Globus pallidus (tissue), 1 donor: ENCODE measurements at places on chromosomes 5 and 9.

DNA sequence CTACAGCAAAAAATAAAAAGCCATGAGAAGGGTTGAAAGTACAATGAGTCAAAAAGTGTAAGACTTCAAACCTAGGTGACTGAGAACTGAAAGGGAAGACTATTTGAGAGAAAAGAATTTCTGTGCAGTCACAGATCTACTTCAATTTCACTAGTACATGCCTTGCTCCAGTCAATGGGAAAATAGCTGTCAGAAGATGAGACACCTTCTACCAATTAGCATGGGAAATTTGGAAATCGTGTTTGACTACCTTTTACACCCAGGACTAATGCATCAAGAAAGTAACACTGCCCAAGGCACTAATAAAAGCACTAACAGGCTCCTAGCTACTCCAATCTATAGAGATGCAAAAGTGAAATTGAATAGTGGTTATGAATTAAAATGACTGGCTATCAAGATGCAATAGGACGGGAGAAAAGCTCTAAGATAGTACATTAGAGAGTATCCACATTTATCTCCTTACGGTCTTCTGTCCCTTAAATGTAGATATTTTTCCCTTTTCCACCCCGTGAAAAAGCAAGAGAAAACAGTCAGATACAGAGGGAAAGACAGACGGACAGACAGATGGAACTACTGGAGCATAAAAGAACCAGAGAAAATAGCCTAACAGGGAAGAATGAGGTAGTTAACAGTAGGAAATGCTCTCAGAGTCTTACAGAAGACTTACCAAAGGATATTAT lies 15.2 kb downstream of the ERP44 start:
- DNase-seq, result no peak

DNA sequence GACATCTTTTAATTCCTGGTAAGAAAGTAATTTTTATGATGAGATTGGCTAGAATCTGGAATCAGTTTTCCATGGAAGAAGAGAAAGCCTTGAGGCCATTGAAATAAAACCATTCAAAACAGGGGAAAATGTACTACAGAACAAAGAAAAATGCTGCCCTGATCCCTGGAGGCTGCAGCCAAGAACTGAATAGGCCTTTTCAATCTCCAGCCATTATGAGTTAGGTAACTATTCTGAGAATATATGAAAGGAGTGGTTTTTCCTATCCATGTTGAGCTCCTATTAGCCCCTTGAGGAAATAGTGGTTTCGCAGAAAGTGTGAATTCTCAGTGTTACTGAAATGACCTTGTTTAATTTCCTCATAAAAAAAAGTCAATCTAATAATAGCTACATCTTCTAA lies 408.5 kb upstream of the GRAMD2B start:
- peak; percentile 25 for DNase-seq

GRCh38 chr5:114636271-114636670 lies 274.4 kb downstream of the KCNN2 start:
- no peak for DNase-seq

GRCh38 chr5:176658007-176658599 lies 10.8 kb downstream of the TSPAN17 start:
- DNase-seq, result peak; percentile 65

- no peak for DNase-seq
Measured at GRCh38 chr5:4584982-4585381, 555.1 kb upstream of the ADAMTS16 start.

GRCh38 chr5:32443145-32443540 lies 1.4 kb downstream of the ZFR start:
- no peak for DNase-seq

DNA sequence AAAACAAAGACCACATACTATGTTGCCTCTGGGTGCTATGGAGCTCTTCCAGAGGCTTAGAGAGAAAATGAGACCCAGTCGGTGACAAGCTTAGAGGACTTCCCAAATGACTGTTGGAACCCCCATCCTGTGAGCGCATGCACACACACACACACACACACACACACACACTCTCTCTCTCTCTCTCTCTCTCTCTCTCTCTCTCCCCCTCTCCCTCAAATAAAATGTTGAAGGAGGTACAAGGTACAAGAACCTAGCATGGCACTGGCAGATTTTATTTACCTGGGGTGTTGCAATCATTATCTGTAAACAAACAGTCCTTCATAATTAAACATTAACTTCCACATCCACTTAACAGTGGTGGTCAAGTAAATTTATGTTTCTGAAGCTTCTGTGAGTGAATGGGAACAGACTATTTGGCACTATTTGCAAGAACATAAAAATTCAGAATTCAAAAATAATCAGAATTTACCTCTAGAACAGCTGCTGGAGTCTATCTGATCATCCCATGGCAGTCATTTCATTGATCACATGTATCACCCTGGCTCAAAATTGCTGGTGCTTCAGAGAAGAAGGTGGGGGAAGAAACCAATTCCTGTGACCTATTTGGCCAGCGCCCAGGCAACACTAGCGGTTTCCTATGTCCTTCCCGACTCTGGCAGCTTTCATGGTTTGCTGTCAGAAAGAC lies 24.9 kb downstream of the TRPM3 start:
- DNase-seq, result no peak

DNA sequence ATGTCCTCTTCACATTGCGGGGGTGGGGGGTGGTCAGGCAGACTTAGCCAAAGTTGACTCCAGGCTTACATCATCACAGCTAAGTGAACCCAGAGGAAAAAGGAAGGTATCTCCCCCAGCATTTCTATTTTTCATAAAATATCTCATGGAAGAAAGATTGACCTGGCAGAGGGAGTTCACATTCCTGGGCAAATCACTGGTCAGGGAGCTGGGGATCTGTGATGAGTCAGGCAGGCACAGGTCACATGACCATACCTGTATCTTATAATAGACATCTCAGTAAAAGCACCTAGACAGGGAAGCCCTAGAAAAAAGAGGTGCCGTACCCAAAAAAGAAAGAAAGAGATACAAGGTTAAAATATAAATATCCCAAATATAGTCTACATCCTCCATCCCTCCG lies 57.3 kb upstream of the WWC1 start:
- DNase-seq, result no peak

DNA sequence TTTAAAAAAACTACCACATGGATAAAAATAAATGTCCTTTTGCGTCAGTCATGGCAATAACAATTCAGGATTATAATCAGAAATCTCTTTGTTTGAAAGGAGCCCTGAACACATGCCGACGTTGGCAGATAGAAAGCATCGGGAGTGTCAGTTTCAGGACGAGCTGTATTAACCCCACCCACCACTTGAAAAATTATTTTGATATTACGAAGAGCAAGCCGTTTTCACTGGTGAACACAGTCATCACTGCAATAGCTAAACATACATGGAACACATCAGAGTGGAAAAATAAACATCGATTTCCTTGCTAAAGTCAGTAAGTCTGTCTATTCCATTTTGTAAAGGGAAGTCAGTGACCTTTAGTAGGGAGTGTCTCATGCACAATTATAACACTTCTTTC lies 266.4 kb upstream of the FBXL7 start:
- no peak for DNase-seq

GRCh38 chr9:94920420-94921091 lies 194.1 kb downstream of the AOPEP start:
- no peak for DNase-seq

DNA sequence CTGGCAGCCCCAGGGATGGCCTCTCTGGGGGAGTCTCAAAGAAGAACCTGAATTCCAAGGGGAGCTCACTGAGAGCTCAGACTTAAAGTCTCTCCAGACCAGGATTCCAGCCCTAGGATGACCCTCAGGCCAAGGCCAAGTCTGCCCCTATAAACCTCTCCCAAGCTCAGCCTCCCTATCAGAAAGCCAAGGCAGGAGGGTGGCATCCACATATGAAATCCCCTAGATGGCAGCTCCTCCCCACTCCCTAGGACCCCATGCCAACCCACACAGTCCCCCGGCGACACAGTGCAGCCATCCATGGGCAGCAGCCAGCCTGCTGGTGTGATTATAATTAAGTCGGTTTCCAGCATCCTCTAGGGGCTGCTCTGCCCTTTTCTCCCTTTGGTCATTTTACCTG lies 269.9 kb downstream of the CDK5RAP2 start:
- no peak for DNase-seq

GRCh38 chr5:42507451-42508097 lies 84.3 kb downstream of the GHR start:
- DNase-seq, result no peak

DNA sequence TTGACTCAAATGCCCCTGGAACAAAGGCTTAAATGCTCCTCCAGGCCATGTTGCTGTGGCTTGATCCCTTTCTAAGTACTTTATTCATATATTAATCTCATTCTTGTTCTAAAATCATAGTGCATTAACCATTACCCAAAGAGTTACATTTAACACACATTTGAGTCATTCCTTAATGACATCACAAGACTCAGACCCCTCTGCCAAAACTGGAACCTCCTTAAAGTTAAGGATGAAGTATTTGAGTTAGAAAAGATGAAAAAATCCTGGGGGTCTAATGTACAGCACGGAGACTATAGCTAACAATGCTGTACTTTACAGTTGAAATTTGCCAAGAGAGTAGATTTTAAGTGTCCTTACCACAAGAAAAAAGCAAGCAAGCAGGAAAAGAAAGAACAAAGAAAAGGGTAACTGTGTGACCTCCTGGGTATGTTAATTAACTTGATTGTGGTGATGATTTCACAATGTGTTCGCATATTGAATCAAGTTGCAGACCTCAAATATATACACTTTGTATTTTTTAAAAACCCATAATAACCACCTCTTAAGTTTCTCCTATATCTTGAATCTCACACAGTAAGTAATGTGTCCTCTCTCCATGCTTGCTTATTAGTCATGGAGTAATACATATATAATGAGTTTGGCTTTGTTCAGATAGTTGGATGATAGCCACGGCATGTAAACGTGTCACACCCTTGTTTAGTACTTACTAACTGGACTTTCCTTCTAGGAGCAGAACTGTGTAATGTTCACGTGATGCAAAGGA lies 376.9 kb downstream of the SEMA5A start:
- DNase-seq, result no peak

GRCh38 chr9:126069400-126069955 lies 257.2 kb upstream of the MVB12B start:
- DNase-seq, result no peak

- DNase-seq, result no peak
Measured at GRCh38 chr9:14156046-14156445, 157.9 kb downstream of the NFIB start.

GRCh38 chr5:147753765-147754164 lies 28.8 kb downstream of the JAKMIP2 start:
- DNase-seq, result no peak

GRCh38 chr5:167634432-167634831 lies 657.0 kb upstream of the WWC1 start:
- no peak for DNase-seq

- no peak for DNase-seq
Measured at GRCh38 chr9:86257391-86257790, 2.1 kb downstream of the C9orf153 start.

DNA sequence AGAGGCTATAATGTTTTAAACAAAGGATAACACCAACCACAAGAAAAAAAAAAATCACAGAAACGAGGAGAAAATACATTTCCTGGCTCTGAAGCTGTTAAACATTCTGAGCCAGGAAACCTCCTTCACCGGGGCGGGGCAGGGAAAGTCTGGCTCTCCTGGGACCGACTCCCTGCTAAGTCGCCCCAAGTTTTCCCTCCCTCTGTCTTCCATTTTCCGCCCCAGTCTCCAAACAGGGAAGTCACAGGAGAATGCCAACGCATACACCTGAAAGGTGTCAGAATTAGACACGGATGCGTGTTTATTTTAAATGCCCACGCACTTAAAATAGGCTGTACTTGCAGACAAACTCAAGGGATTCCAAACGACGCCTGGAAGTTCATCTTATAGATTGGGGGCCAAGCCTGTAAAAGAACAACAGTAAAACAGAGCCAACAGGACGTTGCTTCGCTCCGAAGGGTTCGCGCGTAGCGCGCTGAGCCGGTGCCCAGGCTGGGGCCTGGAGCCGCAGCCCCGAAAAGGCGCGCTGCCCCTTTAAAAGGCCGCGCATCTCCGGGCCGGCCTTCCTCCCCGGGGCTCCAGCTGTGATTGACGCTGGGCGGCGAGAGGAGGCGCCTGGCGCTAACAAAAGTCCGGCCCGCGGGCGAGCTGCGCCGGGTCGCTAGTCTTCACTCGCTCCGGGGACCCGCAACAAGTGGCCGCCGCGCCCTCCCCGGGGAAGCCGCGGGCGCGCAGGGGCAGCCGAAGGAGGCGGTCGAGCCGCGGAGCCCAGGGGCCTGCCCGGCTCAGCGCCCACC lies at the start of gene FBXL7:
TSS of gene FBXL7 (plus strand) at position 653 of the 797 bp plus-strand sequence.
- DNase-seq, result peak; percentile 88

GRCh38 chr5:15105799-15106393 lies 234.3 kb upstream of the ANKH start:
- peak; percentile 51 for DNase-seq

DNA sequence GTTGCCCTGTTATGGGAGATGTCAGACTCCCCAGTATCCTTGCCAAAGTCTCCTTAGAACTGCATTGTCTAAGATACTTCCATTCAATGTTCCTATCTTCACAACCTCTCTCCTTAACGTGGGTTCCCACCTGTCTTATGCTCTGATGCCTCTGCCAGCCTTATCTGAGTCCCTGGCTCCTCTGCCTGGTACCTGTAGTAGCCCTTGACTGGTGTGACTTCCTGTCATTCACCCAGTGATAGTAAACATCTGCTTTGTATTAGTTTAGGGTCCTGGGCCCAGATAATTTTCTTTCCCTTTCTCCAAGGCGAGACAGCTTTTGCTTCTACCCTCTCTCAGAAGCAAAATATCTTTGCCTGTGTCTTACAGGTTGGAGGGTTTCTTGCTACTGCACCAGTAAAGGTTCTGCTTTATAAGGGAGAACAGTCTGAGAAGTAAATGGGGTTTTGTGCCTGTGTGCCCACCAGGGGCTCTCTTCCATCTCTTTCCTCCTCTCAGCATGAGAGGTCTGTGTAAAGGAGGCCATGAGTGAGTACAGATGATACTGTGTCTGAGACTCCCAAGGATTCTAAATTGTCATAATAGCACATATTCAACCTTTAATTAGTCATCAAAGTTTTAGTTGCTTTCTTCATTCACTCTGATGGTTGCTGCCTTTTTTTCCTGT lies 220.8 kb downstream of the PRR16 start:
- no peak for DNase-seq

- no peak for DNase-seq
Measured at GRCh38 chr5:178673801-178674295, 47.0 kb upstream of the CLK4 start.

DNA sequence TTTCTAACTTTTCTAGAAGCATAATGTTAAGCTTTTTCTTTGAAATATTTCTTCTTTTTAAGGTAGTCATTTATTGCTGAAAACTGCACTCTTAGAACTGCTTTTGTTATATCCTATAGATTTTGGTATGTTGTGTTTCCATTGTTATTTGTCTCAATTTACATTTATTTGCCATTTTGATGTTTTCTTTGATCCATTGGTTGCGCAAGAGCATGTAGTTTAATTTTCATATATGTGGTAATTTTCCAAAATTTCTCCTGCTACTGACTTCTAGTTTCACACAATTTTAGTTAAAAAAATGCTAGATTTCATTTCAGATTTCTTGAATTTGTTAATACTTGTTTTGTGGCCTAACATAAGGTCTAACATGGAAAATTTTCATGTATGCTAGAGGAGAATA lies 1029.3 kb upstream of the TYRP1 start:
- no peak for DNase-seq

DNA sequence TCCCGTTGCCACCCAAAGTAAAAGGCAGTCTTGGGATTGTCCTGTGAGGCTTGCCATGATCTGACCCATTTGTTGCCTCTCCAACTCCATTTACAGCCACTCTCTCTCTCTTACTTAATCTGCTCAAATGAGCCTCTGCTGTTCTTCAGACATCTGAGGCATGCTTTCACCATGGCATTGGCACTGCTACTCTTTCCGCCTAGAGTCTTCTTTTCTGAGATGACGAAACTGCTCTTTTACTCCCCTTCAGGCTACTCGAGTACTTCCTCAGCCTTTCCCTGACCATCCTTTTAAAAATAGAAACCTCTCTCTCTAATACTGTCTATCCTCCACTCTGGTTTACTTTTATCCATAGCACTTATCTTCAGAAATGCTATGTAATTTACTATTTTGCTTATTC lies 9.0 kb downstream of the FOCAD start:
- DNase-seq, result no peak
